Glomerular endothelial cell (primary cell): ENCODE measurements at places on chromosomes 2 and 18.

- no peak for DNase-seq
Measured at GRCh38 chr2:233353101-233353768, 1.1 kb upstream of the DGKD start.

DNA sequence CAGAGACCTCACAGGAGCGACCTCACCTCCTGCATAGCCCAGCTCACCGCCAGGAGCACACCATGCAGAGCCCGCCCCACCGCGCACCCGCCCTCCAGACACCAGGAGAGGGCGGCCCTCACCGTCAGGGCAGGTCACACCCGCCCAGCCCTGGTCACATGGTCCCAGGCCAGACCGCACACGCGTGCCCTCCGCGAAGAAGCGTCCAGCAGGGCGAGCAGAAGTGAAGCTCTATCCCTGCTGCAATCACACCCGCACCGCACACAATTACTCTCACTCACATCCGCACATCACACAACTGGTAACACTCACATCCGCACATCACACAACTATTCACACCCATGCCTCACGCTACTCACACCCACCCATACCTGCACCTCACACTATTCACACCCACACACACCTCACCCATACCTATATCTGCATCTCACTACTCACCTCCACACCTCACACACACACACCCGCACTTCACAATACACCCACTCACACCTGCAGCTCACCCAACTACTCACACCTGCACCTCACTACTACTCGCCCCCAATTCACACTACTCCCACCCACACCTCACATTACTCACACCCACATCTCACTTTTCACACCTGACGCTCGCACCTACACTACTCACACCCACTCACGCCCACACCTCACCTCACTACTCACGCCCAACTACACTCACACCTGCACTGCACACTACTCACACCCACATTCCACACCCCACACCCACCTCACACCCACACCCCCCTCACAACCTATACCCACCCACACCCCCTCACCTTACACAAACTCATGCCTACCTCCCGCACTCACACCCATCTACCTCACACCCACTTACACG lies 242.0 kb downstream of the HDAC4 start:
- DNase-seq, result no peak

DNA sequence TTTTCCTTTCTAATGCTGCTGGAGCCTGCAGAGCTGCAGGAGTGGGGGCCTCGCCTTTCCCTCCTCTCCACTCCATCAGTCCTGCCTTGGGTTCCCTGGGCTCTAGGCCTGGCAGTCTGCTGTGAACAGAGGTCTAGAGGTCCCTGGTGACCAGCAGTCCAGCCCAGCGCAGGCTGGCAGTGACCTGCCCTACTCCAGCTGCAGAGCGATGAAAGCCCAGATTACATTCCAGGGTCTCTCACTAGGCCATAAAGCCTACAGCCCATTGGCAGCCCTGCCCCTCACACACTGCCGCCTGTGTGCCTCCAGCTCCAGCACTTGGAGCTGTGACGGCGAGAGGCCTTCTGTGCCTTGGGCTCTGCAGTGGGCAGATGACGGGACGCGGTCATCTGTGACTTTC lies 14.8 kb upstream of the MAL start:
- no peak for DNase-seq

- no peak for DNase-seq
Measured at GRCh38 chr18:5370332-5370731, 74.8 kb upstream of the ZBTB14 start.

- no peak for DNase-seq
Measured at GRCh38 chr2:60058781-60059180, 494.7 kb downstream of the BCL11A start.

DNA sequence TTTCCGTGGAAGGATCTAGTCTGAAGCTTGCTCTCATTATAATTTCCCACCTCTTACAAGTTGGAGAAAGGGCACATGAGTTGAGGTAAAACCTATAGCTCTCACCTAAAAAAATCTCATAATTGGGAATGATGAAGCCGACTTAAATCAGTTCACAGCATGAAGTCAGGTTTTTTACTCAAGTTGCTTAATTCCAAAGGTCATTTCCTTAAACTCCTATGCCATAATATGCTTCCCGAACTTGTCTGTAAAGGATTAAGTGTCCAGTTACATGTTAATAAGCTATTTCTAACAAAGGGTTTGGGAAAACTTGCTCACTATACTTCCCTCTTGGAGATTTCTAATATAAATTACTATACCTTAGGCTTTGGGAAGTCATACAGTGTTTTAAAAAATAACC lies 481.2 kb downstream of the NUP35 start:
- DNase-seq, result no peak

DNA sequence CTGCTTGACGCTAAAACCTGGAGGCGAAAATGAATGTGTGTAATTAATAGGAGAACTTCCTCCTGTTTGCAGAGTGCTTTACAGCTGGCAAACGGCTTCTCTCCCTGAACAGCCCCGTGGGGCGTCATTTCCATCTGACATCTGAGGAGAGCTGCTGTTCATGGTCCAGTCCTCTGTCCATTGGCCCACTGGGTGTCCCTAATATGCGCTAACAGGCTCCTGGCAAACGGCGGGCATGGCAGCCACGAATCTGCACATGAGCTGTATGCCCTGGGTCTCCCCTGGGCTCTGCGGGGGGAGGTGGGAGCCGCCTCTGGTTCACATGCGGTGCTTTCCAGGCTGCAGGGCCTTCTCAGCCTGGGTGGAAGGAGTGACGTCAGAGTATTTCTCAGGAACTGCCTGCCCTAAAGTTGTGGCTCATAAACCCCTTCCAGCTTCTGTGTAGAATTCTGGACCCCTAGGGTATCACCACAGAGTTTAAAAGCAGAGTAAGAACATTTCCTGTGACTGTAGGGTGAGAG lies 73.2 kb downstream of the LRRFIP1 start:
- no peak for DNase-seq

DNA sequence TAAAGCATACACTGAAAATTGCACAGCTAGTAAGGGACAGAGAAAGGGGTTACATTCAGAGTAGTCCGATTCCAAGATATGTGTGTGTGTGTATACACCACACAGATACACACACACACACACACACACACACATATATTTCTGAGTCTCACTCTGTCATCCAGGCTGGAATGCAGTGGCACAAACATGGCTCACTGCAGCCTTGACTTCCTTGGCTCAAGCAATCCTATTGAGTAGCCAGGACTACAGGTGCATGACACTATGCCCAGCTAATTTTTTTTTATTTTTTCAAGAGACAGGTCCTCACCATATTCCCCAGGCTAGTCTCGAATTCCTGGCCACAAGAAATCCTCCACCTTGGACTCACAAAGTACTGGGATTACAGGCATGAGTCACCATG lies 68.1 kb upstream of the ITPRID2 start:
- no peak for DNase-seq
